Left cardiac atrium (tissue), 4 donors: ENCODE measurements at places on chromosomes 16 and 17. TPM values are rescaled to one million over a fixed set of nuclear protein-coding genes. Genes with fewer than 3 reads are reported as not detected.

The WSCD1 gene
- 2.6 TPM for total RNA-seq

The GLYR1 gene
- total RNA-seq: 78.2 TPM

The KRTAP17-1 gene
- not detected for total RNA-seq

The ELMO3 gene
- total RNA-seq: 1.0 TPM

The SLC5A11 gene
- not detected for total RNA-seq

The ASPA gene
- 5.0 TPM for total RNA-seq

The KRT28 gene
- total RNA-seq: not detected

The CRLF3 gene
- 6.3 TPM for total RNA-seq

The FBXL16 gene
- 1.0 TPM for total RNA-seq

The KRTAP16-1 gene
- not detected for total RNA-seq

The SLC5A10 gene
- 0.26 TPM for total RNA-seq

The IRX5 gene
- 1.1 TPM for total RNA-seq

The TEX19 gene
- total RNA-seq: not detected

The MNT gene
- 11.2 TPM for total RNA-seq

The ZNF48 gene
- 6.4 TPM for total RNA-seq

The KCTD11 gene
- total RNA-seq: 5.9 TPM

The NXN gene
- 20.8 TPM for total RNA-seq

The C16orf96 gene
- total RNA-seq: 0.10 TPM

The GCSH gene
- 24.8 TPM for total RNA-seq

The HEXIM2 gene
- total RNA-seq: 4.2 TPM

The HP gene
- total RNA-seq: 192 TPM
